ENCODE measurements at places on chromosomes 5 and 9.

DNA sequence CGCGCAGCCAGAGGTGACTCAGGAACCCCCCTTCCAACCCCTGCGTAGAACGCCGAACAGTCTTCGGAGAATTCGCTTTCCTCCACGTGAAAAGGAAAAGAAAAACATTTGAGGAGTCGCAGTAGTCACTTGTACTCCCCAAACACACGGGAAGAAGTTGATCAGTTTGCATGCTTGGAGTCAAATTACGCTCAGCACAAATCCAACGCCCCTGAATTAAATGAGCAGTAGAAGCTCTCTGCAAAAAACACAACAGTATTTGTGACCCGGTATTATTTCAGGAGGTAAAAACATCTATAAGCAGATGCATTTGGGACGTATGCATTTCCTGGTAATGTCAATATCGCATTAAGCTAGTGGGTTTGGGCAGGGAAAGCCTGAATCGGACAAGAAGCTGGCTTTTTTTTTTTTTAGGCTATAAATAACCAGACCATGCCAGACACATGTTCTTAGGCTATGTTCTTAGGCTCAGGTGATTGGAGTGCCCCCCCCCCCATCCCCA is 854 bp upstream of the ARL15 start:
- no peak for DNase-seq

DNA sequence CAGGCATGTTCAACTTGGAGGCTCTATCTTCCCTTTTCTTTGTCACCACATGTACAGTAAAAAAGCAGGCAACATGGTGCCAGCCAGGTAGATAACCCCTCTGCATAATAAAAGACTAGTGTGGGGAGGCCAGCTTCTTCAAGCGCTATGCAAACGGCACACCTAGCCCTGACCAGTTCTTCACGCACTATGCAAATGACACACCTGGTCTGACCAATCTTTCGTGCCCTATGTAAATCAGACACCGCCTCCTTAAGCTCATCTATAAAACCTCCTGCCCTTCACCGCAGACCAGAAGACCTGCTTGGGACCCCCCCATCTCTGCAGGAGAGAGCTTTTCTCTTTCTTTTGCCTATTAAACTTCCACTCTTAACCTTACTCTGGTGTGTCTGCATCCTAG is 28.1 kb upstream of the UGCG start:
- DNase-seq, result no peak

DNA sequence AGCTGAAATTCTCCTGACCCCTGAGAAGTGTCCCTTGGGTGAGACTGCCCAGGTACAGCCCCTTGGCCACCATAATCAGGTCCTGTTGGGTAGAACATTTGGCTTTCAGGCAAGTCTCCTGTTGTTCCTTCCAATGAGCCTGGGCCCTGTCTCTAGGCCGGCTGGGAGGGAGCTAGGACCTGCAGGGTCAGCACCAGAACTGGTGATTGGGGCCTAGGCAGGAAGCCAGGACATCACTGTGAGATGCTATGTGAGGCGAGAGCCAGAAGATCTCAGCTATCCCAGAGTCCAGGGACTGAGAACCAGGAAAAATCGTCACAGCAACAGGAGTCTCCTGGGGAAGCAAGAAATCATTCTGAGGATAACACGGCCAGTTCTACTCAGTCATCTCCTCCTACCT is 51.5 kb downstream of the PCDH1 start:
- DNase-seq, result no peak

DNA sequence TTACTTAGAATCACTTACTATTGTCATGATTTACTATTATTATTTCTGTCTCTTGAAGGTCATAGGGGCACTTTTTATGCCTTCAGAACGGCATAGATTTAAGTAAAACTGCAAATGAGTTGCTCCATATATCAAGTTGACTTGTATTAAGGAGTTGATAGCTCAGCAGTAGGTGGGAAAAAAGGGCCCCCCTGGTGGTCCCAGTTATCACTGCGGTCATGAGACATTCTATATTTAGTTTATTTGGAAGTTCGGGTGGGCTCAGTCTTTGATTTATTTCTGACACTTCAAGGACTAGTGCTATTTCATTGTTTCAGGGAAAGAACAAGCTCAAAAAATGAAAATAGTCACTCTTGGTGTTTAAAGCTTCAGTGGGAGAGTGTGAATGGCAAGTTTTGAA is 159.3 kb downstream of the SLC24A2 start:
- DNase-seq, result no peak

DNA sequence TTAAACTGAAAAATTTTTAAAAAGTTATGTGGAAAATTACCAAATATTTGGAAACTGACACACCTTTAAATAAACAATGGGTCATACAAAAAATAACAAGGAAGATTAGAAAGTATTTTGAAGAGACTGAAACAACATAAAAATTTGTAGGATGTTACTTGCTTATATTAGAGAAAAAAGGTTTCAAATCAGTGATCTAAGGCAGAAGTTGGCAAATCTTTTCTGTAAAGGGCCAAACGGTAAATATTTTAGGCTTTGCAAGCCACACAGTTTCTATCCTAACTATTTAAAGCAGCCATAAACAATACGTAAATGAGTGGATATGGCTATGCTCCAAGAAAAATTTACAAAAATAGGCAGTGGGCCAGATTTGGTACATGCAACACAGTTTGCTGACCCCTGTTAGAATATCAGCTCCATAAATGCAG is 81.3 kb downstream of the OXCT1 start:
- no peak for DNase-seq

GRCh38 chr9:115643948-115644727 is 509.5 kb upstream of the PAPPA start:
- no peak for DNase-seq

DNA sequence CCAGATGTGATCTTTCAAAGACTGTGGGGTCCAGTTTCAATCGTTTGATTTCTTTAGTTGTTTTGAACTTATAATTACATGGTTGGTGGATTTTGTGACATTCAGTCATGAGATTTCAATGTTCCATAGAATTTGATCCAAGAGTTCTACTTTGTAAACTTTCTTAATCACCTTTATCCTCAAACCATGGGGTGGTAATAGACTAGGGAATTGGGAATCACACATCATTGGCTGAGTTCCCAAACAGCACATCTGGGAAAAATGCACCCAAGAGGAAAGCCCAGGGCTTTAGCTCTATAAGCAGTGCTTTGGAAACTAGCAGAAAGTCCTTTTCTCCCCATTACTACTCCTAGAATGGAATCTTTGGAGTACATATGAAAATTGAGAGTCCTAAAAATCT is 177.6 kb downstream of the NNT start:
- no peak for DNase-seq

GRCh38 chr5:17944046-17944445 is 309.8 kb downstream of the TAF11L14 start:
- DNase-seq, result no peak

DNA sequence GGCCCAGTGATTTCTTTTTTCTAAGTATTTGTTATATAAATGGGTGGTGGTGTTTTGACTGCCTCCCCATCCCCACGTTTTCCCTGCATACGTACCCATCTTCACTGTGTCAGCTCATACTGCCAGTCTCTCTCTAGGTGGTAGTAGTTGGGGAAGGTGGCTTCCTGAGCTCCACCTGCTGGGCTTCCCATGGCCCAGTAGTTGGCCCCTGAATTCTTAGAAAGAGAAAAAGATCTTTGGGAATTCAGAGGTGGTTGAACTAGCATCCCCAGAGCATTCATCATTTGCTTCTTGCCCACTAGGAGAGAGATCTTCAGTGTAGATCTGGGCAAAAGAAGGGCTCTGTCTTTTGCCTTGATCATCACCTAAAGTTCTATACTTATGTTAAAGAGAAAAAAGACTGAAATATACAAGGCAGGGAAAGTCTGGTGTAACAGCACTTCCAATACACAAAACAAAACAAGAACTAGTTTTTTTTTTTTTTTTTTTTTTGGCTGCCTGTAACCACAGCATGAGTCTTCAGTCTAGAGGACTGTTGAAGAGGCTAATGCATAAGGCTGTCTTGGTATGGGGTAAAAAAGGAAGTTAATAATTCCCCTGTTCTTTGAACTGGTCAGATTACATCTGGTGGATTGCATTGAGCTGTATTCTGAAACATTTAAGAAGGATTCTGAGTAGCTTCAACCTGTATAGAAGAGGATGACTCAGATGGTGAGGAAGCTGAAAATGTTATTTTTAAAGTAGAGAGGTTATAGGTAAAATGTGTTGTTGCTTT is 128.7 kb downstream of the ATG10 start:
- DNase-seq, result no peak

GRCh38 chr9:88272986-88273385 is 115.3 kb upstream of the SPIN1 start:
- DNase-seq, result no peak

DNA sequence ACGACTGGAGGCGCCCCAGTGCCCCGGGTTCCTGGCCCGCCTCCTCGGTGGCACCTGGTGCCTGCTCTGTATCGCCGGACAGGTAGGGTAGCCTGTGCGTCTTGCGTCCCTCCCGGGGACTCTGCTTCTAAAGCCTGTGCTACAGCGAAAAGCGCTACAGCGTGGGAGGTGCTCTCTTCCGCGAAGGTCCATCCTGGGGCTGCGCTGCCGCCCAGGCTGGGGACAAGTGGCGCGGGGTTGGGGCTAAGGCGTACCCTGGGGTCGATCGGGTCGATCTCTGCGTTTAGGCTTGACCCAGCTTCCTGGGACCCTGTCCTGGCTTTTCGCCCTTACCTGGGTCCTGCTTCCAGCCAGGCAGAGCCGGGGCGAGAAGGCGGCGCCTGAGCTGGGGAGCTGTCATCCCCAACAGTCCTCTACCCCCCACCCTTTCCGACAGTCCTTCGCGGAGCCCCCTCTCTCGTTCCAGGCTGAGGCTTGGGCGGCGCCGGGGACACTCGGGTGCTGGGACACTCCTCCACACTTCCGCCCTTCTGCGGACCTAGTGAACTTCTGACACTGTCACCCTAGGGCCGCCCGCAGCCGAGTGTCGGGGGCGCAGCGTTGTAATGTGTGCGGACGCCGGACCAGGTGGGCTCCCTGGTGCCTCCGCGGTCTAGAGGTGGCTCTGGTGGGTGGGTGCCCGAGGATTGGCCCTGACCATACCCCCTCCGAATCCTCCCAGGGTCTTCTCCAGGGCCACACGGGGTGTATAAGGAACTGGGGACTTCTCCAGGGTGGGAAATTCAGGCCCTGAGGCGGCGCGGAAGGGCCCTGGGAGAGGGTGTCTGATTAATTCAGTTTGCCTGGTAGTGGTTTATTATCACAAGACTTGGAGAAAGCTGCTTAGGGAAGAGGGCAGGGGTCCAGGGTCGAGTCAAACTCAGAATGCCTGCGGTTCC is 328.2 kb downstream of the SH3GL2 start:
- DNase-seq, result no peak

DNA sequence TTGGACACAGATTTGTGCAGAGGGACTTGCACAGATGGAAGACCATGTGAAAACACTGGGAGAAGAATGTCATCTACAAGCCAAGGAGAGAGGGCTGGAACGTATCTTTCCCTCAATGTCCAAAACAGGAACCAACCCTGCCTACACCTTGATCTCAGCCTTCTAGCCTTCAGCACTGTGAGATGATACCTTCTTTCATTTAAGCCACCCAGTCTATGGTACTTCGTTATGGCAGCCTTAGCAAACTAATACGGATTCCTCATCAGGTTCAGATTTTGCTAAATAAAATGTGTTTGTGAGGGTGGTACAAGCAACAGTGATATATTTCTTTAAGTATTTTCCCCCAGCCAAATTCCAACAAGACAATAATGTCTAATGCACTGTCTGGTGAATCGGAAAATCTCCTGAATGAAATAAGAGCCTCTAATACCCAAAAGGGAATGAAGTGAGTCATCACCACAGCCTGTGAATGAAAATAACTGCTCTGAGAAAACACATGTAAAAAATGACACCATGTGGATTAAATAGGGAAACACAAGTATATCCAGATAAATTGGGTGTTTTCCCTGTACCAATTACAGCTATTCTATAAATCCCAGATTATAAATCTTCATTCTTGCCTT is 182.8 kb upstream of the TARS1 start:
- DNase-seq, result no peak

DNA sequence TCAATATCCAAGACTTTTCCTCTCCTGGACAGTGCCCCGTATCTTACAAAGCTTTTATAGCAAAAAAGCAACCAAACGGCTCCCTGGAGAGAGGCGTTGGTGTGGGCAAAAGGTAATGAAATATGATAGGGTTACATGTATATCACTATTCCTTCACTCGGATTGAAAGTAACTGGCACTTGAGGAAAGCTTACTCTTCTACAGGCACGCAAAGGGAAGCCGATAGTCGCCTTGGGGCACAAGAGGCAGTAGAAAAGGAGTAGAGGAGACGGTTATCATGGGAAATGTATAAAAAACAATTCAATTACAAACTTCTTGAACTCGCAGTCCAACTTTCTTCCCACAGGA is 1.1 kb downstream of the DIAPH1 start:
- DNase-seq, result no peak

DNA sequence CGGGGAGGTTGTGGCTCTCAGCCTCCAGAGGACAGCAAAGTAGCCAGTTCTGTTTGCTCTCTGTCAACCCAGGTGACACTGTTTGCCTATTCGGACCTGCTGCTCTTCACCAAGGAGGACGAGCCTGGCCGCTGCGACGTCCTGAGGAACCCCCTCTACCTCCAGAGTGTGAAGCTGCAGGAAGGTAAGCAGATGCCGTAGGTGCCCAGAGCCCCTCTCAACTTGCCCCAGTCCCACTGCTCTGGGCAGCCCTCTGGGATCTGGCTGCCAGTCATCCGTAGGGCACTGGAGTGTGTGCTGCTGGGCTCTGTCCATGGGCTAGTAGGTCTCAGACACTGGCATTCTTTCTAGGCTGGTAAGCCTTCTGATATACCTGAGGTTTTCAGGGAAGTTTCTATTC is 59.3 kb downstream of the RGS3 start:
- DNase-seq, result no peak

DNA sequence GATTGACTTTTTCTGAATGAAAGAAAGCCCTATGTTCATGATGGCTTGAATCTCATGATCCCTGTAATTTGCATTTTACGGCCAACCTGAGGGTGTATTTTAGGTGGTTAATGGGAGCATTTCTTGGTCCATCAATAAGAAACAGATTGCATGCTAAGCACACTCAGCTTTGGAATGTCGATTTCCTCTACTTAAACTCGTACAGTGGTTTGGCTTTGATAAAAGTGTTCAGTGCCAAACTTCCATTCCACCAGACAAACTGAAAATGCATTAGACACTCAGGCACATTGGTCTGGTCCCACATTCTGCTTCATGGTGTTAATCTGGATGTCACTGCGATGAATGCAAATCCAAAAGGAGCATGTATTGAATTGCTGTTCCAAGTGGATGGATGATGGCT is 77.0 kb downstream of the VCAN start:
- DNase-seq, result no peak

DNA sequence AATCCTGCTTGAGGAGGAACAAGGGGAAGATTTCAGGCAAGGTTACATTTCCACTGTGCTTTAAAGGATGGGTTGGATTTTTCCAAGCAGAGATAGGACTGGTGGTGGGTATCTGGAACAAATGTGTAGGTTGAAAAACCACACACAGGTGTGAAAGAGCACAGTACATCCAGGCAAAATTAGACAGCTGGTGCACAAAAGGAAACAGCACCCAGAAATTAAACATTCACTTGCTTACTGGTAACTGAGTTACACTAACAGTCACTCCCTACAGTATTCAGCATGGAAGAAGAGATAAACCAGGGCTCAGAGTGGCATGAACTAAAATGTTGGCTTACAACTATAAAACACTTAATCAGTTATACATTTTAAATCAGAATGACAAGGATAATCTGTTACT is 81.5 kb upstream of the RASEF start:
- no peak for DNase-seq

- no peak for DNase-seq
Measured at GRCh38 chr5:169171515-169171914, 129.4 kb downstream of the SLIT3 start.

GRCh38 chr5:36882250-36882649 is 5.7 kb downstream of the NIPBL start:
- no peak for DNase-seq

All from NCI-H510A (cell line).